ENCODE measurements at places on chromosomes 5 and 9. TPM values are rescaled to one million over a fixed set of nuclear protein-coding genes. Genes with fewer than 3 reads are reported as not detected.

DNA sequence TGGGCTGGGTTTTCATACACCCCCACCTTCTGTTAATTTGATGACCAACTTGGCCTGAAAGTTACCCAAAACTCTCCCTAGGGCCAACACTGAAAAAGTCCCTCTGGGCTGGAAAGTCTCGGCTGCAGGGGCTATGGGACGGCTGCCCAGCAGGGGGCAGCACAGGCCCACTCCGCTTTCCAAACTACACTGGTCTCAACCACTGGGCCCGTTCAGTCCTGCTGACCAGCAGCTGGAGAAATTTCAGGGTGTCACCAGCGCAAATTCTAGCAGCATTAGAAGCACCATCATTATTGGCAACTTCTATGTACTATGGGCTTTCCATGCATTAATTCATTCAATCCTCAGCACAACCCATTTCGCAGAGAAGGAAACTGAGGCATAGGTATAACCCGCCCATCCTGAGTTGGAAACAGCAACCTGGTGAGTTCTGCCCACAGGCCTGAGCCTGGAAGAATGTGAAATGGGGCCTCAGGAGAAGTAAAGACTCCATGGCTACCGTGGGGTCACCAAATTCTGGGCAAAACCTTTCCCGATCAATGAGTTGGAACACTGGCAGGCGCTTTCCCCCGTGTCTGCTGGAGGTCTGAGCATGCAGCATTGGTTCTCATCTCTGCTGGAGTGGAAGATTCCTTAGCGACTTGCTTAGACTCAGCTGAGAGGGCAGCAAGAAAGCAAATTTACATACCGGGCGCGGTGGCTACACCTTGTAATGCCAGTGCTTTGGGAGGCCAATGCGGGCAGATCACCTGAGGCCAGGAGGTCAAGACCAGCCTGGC is 9.7 kb downstream of the ORM2 start:
- H3K4me3 ChIP-seq: no peak overlapping the region
- peaks cover 30% of the 10 kb centered on the region for H3K4me1 ChIP-seq
- peak; percentile 56 for DNase-seq
- peaks cover 34% of the 10 kb centered on the region for H3K36me3 ChIP-seq
- no peaks in the 10 kb centered on the region for H3K27me3 ChIP-seq

NMUR2 gene
- not detected for total RNA-seq

GALNT10 gene
- total RNA-seq: 47.4 TPM

GRCh38 chr9:109593612-109594011 is 95.5 kb upstream of the PTPN3 start:
- no peaks in the 10 kb centered on the region for H3K36me3 ChIP-seq
- peaks cover 12% of the 10 kb centered on the region for H3K27me3 ChIP-seq
- H3K27ac ChIP-seq: no peak overlapping the region
- DNase-seq: no peak

DNA sequence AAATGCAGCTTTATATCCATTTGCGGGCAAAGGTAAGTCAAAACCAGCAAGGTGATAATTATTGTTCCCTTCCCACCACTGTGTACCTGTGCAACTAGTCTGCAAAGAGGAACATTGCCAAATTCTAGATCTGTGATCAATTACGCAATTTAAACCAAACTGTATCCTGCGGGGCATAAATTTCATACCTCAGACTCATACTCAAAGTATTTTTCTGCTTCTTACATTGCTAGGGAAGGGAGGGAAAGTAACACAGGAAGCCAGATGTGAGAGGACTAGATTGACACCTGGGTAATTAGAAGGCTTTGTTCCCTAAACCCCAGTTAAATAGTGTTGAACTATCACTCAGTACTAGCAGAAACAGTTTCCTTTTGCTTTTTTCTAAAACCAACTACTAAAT is 240.2 kb upstream of the ZNF608 start:
- H3K36me3 ChIP-seq: no peaks in the 10 kb centered on the region
- no peaks in the 10 kb centered on the region for H3K4me1 ChIP-seq
- no peak overlapping the region for H3K4me3 ChIP-seq
- H3K27ac ChIP-seq: no peak overlapping the region
- no peak for DNase-seq
- H3K27me3 ChIP-seq: no peaks in the 10 kb centered on the region

DNA sequence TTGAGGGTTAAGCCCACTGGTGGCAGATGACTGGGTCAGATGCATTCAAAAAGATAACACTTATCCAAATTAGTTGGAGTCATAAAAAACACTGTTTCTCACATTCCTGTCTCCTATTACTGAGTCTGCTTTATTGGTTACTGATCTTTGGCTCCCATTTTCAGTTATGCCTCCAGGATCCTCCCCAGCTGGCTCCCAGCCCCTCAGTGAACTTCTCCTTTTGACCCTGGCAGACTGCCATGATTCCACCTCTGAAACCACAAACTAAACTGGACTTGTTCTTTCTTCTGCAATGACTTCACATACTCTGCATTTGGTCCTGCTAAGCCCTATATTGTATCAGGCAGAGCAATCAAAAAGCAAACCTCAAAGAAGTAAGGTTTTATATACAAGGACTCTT is 860.8 kb upstream of the DMAC1 start:
- H3K4me1 ChIP-seq: no peaks in the 10 kb centered on the region
- no peaks in the 10 kb centered on the region for H3K27me3 ChIP-seq
- H3K27ac ChIP-seq: no peak overlapping the region
- H3K4me3 ChIP-seq: no peak overlapping the region
- no peaks in the 10 kb centered on the region for H3K36me3 ChIP-seq

AJM1 gene
- total RNA-seq: 5.7 TPM

GRCh38 chr9:106625259-106625789 is 237.6 kb upstream of the ZNF462 start:
- DNase-seq: no peak
- H3K4me3 ChIP-seq: no peak overlapping the region
- no peaks in the 10 kb centered on the region for H3K4me1 ChIP-seq
- no peaks in the 10 kb centered on the region for H3K36me3 ChIP-seq

GNA14 gene
- 0.29 TPM for total RNA-seq

DNA sequence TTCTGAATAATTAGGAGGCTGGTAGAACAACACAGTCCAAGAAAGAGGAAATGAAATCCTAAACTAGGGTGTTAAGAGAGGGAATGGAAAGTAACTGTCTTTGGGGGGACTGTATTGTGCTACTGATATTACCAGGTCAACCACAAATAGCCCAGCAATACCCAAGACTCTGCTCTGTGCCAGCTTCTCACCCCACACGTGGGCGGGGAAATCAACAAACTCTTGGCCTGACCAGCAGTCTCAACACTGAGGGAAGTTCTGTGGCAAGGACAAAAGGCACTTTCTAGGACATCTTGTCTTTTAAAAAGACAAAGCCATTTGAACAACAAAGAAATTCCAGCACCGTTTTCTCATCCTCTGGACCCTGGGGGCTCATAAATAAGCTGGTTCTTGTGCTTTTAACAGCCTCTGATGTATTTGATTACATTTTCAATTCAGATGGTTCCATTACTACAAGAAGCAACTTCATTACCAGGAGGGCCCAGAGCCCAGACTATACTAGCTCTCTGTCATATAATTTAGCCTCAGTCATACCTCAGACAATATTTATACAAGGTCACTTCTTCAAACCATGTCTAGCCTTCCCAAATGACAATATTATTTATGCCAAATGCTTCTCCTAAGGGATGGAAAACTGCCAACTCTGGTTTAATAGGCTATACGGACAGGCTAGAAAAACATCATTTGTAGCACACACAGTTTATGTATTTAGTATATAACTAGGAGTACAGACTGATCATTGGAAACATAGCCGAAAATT is 297.8 kb downstream of the CWC27 start:
- H3K4me1 ChIP-seq: no peaks in the 10 kb centered on the region
- H3K27me3 ChIP-seq: peaks cover 18% of the 10 kb centered on the region
- H3K27ac ChIP-seq: no peak overlapping the region
- H3K4me3 ChIP-seq: no peak overlapping the region
- DNase-seq: no peak

DNA sequence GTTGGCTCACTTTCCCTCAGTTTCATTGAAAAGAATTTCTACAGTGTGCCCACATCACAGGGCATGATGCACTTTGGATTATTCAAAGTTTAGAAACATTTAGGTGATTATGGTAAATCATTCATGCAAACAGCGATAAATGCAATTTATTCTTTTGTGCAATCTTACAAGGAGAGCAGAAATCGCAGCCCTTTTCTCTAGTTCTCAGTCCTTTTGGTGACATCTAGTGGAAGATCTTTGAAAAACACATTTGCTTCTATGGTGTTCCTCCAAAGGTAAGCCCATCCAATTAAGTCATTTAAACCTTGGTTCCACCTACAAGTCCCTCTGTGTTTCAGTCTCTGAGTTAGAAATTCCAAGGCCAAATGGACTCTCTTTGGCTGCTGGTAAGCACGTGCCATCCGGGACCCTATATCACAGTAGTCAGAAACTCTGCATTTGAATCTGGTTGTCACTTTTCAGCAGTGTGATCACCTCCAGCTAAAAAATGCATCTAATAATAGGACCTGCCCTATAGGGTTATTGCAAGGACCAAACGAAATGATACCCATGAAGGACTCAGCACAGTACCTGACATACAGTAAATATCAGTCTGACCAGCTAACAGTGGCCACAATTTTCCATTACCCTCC is 66.4 kb downstream of the MACROH2A1 start:
- no peaks in the 10 kb centered on the region for H3K4me1 ChIP-seq
- H3K36me3 ChIP-seq: no peaks in the 10 kb centered on the region
- no peak overlapping the region for H3K27ac ChIP-seq
- H3K27me3 ChIP-seq: no peaks in the 10 kb centered on the region

DNA sequence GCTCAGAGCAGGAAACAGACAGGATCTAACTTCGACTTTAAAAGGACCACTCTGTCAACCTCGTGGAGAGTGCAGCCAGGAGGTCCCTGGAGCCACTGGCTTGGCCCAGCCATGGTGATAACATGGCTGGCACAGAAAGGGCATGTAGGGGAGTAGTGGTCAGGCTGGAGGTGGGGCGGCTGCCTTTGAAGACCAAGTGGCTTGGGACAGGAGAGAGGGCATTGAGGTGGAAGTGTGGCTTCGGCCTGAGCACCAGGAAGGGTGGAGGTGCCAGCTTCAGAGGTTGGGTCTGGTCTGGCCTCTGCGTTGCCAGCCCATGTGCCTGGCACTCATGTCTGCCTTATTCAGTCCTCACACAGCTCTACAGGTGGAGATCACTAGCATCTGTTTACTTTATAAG is 270.0 kb downstream of the NSG2 start:
- H3K4me3 ChIP-seq: no peak overlapping the region
- H3K27me3 ChIP-seq: peaks cover 25% of the 10 kb centered on the region
- H3K36me3 ChIP-seq: no peaks in the 10 kb centered on the region

PRELID2 gene
- total RNA-seq: 2.3 TPM

- H3K4me1 ChIP-seq: no peaks in the 10 kb centered on the region
- H3K27me3 ChIP-seq: peaks cover 7% of the 10 kb centered on the region
- H3K4me3 ChIP-seq: no peak overlapping the region
- H3K36me3 ChIP-seq: no peaks in the 10 kb centered on the region
- no peak overlapping the region for H3K27ac ChIP-seq
Observed at GRCh38 chr9:68668127-68668526, 36.9 kb upstream of the PIP5K1B start.

DNA sequence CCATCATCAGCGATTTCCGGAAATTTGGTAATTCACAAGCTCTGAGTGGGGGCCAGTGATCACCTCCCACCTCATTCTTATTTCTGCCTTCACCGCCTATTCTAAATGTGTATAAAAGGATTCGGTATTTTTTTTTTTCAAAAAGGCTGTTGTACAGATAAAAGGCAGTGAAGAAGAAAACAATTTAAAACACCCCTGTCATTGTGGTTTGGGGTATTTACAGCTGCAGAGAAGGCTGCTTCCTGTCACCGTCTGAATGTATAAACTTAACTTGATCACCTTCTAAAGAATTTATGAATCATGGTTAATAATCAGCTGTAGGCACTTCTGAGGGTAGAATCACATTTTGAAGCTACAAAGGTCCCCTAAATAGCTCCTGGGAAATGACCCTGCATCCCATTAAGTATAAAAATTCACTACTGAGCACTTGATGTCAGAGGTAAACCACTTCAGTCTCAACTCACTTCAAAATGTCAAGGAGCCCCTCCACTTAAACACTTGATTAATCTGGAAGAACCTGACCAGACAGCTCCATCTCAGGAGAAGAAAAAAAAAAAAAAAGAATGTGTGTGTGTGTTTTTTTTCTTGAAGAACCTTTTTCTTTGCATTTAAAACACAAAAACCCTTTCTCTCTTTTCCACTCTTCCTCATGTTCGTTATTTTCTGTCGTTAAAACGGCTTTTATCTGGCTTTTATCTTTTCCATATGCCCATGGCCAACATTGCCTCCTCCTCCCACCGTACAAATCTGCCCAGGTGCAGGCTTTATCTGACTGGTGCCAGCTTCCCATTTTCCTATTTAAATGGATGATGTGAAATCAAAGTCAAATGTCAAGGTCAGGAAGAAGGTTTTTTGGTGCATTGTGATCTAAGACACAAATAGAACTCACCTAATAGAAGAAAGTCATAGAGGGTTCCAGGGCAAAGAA is 291.2 kb downstream of the IRX1 start:
- no peaks in the 10 kb centered on the region for H3K27me3 ChIP-seq
- H3K27ac ChIP-seq: no peak overlapping the region
- peaks cover 5% of the 10 kb centered on the region for H3K4me1 ChIP-seq
- no peak for DNase-seq
- no peak overlapping the region for H3K4me3 ChIP-seq

- no peaks in the 10 kb centered on the region for H3K27me3 ChIP-seq
- DNase-seq: peak; percentile 44
- H3K27ac ChIP-seq: peak within 1 kb of the TSS; percentile 100
- peak within 1 kb of the TSS; percentile 98 for H3K4me3 ChIP-seq
- peaks cover 70% of the 10 kb centered on the region for H3K4me1 ChIP-seq
Observed at GRCh38 chr5:55994495-55994997, at the start of gene IL6ST. TSS of gene IL6ST (minus strand) at chr5:55994963. CDS start at chr5:55976278, 18,685 bp downstream.

- H3K27ac ChIP-seq: peak overlapping the region; percentile 87
- no peak overlapping the region for H3K4me3 ChIP-seq
- DNase-seq: no peak
- H3K27me3 ChIP-seq: no peaks in the 10 kb centered on the region
Observed at GRCh38 chr5:133962801-133963476, 5.5 kb downstream of the C5orf15 start.

DNA sequence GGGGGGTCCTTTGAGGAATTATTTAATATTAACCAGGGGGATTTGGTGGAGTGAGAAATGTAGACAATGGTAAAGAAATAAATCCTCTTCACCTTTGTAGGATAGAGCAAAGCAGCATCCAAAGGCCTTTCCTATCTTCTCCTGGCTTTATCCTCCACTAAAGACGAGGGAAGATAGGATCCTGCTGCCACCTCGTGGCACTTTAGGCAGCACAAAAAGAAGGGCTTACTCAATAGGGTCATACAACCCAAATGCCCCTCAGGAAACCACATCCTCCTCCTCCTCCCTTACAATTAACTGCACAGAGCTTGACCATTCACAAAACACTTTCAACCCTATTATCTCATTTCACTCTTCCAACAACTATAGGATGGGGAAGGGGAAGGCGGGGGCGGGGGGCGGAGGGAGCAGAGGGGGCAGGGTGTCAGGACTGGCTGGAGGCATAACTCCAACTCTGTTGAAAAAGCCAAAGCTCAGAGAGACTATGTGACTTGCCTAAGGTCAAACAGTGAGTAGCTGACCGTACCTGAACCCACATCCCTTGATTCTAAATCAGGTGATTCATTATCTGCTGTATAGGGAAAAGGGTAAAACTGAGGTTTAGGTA is 45.4 kb upstream of the MYOT start:
- no peak for DNase-seq
- H3K27ac ChIP-seq: no peak overlapping the region
- no peaks in the 10 kb centered on the region for H3K4me1 ChIP-seq
- peaks cover 2% of the 10 kb centered on the region for H3K36me3 ChIP-seq
